ENCODE measurements at places on chromosomes 4 and X.

GRCh38 chrX:30597216-30598012, 19.8 kb upstream of the TASL start:
- no peak for DNase-seq

GRCh38 chrX:150581093-150581775, 12.8 kb downstream of the MTM1 start:
- DNase-seq: no peak

DNA sequence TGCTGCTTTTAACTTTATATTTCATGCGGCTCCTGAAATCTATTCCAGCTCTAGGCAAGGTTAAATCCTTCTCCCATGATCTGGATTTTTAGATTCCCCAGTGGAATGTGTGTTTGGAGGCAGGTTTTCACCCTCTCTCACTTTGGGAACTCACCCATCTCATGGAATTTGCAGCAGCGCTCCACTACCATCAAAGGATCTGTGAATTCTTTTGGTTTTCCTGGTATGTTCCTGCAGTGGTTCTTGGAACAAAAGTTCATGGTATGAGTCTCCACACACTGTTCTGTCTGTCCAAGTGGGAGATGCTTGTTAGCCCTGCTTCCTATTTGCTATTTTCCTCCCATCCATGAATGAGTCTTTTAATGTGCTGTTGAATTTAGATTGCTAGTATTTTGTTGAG, 14.0 kb downstream of the APOOL start:
- DNase-seq: no peak

DNA sequence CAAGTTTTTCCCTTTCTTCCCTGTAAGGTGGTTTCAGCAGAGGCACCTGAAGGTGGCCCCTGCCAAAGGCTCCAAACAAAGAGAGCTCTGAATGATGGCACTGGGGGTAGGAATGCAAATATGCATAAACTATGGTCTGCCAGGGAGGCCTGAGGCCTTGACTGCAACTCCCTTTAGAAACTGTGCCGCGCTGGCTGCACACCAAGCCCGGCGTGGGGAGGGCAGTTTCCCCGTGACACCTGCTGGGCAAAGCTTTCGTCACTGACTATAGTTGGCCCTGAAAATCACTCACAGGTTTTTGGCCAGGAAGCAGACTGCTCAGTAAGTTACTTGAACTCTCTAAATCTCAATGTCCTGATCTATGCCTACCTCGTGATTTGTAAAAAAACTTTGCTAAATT, 97.8 kb upstream of the ATOH1 start:
- DNase-seq: no peak

GRCh38 chr4:16085822-16086221, 2.0 kb upstream of the PROM1 start:
- DNase-seq: no peak

DNA sequence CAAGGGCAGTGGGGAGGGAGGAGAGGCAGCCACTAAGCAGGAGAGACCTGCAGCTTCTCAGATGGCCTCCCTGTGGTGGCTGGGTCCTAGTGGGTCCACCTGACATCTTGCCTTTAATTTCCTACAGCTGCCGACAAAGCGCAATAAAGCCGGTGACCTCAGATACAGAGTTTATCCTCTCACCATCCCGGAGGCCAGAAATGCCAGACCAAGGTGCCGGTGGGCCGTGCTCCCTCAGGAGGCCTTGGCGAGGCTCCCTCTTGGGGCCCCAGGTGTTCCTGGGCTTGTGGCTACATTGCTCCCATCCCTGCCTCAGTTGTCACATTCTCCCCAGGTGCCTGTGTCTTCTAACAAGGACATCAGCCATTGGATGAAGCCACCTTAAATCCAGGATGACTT, 103.0 kb downstream of the ADRA2C start:
- no peak for DNase-seq

- DNase-seq: no peak
Measured at GRCh38 chrX:113400193-113400704, 559.6 kb upstream of the AMOT start.

GRCh38 chr4:157075811-157076577, at the start of gene GLRB:
TSS of gene GLRB (plus strand) at chr4:157076150. CDS start at chr4:157078025, 1,875 bp downstream.
- DNase-seq: peak; percentile 20

GRCh38 chrX:45138525-45138924, 62.2 kb downstream of the DIPK2B start:
- no peak for DNase-seq

- no peak for DNase-seq
Measured at GRCh38 chr4:155599085-155599484, 67.6 kb upstream of the GUCY1A1 start.

DNA sequence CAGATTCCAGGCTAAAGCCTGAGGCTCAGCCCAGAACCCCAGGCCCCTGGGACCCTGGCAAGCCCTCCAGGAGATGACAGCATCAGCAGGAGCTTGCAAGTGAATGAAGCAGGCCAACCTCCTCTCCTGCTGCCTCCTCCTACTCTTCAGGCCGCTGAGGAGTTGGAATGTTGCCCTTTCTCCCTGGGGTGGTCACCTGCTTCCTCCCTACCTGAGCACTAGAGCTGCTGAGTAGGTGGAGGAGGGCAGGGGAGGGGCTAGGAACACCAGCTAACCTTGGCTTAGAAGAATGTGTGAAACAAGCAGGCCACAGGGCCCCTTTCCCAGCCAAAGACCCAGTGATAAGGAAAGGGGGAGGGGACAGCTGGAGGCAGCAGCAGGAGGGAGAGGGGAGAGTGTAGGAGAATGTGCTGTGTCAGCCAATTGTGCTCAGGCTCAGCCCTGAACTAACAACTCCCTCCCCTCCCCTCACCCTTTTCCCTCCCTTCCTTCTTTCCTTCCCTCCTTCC, 58.0 kb downstream of the PJA1 start:
- DNase-seq: peak; percentile 38

- DNase-seq: peak; percentile 53
Measured at GRCh38 chrX:103404231-103405008, 28.1 kb downstream of the BEX3 start.

DNA sequence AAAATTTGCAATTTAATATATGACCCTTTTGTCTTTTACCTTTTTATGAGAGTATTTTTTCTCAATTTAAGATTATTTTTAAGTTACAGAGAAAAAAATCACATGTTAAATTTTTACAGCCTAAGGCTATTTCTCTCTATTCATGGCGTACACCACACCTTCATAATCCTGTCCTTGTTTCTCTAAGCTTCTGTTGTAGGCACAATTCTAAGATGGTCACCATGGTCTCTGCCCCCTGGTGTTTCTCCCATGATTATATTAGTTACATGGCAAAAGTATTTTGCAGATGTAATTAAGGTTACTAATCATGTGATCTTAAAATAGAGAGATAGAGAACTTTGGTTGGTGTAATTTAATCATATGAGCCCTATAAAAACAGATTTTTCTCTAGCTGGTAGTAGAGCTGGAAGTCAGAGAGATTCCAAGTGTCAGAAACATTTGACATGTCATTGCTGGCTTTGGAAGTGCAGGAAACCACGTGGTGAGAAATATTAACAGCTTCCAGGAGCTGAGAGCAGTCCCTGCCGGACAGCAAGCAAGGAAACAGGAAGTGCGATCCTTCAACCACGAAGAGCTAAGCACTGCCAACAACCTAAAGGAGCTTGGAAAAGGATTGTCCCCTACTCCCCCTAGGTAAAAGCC, 89.8 kb downstream of the EIF4E start:
- DNase-seq: peak; percentile 22

GRCh38 chr4:54961357-54961975, 163.9 kb downstream of the KDR start:
- no peak for DNase-seq

DNA sequence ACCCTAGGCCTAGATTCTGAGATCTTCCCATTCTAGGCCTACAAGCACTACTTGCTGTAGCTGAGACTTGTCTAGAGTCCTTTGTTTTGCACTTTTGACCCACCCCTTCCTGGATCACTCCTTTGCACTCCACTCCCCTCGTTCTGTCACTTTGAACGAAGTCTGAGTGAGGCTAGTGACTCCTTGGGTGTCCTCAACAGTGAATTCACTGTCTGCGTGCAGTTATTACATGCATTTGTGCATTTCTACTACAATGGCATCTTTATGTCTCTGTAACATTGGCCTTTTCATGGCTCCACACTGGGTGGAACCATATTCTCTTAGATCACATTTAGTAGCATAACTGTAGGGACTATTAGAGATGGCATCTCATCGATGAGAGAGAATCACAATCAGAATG, 50.5 kb downstream of the OCRL start:
- DNase-seq: no peak

DNA sequence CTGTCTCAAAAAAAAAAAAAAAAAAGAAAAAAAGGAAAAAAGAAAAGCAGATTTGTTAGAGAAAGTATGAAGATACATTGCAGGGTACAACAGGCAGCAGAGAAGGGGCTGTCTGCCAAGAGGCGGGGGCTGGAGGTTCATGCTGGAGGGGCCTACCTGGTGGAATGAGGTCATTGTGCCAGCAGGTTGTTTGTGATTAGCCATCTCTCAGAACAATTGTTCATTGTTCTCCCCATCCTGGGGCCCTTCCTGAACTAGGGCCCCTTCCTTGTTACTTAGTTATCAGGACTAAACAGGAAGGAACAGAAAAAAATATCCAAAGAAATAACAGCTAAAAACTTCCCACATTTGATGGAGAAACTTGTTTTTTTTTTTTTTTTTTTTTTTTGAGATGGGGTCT, 14.0 kb upstream of the GPKOW start:
- no peak for DNase-seq

DNA sequence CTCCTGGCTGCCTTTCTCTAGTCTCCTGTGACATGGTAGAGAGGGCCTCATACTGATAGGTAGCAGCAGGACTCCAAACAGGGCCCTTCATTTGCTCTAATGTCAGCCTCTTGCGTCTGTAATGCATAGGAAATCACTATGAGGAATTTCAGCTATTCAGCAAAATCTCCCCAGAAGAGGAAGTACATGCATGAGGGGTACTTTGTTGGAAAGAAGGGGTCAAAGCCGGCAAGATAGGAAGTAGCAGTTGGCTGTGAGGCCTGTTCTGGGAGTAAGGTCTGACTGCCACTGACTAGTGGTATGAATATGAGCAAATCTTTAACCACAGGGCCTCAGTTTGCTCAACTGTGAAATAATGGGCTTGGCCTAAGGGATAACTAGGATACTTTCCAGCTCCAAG, 283.2 kb downstream of the ARHGAP10 start:
- no peak for DNase-seq

DNA sequence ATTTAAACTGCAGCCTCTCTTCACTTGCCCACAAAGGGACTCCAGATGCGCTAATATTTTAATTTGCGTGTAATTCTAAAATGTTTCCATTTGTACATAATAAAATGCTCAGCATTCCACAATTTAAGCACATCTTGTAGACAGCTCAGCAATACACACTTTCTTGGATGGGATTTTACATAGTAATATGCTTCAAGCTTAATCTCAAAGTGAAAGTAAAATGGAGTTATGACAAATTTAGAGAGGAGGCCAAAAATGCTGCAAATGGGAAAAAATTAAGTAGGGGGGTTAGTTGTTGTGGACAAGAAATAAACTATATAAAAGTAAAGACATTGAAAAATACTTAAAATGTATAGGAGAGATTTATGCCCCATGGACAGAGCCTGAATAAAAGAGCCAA, 149.1 kb downstream of the FBXO8 start:
- DNase-seq: no peak

- DNase-seq: no peak
Measured at GRCh38 chr4:147513091-147513490, 32.2 kb downstream of the EDNRA start.

DNA sequence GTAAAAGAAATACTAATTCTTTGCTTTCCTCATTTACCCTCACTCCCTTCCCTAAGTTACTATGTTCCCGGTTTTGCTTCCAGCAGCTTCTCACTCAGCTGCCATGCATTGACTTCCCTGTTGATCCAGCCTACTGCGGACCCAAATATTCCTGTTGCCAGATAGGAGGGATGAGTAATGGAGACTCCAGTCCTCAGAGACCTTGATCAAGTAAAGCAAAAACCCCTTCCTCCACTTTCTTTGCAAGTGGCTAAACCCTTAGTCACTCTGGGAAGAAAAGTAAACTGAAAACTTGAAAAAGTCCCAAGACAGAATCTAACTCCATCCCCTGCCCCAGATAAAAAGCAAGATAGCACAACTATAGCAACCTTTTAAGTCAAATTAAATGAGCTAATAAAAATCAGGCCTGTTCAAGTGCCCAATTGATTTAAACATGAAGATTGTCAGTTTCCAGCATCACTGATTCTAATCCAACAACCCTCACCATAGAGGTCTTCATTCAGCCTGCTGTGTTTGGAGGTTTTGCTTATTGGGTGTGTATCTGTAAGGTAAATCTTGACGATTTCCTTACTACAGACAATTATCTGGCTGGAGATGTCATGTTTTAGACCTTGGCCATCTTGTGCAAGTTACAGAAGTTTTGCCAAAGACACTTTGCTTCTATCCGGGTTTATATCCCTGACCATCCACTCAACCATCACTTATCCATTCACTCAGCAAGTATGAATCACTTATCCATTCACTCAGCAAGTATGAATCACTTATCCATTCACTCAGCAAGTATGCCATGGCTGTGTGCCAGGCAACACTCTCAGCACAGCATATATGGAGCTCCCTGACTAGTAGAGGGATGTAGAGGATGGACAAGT, 17.6 kb downstream of the FGFBP1 start:
- DNase-seq: peak; percentile 12

DNA sequence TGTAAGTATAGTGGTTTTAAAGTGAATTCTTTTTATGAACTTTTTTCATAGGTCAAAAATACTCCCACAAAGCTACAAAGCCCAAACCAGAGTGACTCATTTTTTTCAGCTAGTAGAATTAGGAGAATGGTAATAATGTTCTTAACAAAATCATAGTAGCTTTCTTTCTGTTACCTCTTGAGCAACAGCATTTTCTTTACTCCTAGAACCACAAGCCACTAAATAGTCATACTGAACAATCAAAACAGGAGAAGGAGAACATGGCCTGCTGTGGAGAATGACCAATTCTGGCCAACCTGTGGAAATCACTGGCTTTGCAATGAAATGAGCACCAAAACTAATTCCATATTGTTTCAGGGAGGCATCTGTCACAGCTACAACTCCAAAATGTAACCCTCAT, 112.9 kb downstream of the AMMECR1 start:
- DNase-seq: no peak

DNA sequence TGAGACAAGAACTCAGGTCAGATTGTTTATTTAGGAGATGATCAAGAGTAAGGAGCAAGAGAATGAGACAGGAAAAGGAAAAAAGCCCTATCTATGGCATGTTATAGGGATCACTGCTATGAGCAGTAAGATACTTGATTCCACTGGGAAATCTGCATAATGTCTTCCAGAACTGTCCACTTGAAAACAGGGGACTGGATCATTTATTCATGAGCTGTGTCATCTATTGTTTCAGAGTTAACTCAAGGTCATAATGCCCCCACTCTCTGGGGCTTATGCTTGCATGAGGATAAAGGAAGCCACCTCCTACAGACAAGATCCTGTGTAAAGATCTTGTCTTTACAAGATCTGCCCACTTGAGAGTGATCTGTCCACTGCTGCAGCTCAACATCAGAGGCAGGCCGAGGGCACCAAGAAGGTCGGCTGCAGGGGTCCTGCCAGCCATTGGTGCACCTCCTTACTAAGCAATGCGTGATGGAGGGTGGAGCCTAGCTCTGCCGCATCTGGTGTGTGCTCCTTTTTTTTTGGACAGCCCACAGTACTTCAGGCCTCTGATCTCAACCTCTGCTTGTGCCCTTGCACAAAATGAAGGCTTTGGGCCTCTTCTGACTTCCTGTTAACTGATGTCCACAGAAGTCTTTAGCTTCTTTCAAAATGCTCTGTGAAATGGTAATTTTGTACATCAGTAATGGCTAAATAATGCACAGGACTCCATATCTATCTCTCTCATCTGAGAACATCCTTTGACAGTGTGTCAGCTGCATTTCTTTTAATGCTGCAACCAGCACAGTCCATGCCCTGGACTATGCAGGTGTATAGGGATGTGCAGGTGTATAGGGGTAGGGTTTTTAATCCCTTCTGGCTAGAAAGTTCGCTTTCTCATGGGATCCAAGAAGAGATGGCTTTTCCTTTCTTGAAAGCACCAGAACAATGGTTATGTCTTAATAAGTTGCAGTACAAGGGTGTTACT, 95.9 kb upstream of the TRPC3 start:
- DNase-seq: no peak

Measured in BE2C (cell line).